AG09319 (cell line): ENCODE measurements at places on chromosomes 7 and 10.

DNA sequence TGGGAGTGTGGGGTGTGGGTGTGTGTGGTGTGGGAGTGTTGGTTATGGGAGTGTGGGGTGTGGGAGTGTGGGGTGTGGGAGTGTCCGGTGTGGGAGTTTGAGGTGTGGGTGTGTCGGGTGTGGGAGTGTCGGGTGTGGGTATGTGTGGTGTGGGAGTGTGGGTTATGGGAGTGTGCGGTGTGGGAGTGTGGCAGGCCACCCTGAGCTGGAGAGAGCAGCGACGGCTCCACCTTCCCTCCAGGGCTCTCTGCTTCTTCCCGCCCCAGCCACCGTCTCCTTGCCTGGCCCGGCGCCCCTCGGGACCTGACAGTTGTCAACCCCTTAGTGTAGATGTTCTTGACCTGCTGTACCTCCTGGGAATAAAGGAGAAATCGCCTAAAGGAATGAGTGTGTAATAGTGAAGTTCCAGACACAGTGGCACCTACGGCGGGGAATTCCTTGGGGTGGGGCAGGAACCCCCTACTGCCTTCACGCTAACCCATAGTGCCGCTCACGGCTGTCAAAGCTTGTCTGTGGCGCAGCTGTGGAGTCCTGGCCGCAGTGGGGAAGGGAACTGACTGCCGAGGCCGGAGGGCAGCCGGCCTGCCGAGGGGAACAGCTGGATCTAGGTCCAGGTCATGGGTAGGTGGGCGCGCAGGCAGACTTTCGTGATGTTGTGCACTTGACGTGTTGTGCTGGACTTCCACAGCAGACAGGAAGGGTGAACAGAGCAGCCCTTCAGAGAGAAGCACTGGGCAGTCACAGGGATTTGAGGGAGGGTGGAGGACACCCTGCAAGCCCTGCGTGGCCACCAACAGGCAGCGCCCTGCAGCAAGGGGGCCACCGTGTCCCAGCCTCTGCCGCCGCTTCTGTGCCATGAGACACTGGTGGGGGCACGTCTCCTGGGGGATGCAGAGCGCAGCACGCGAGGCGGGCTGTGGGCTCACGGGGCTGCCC, 49.0 kb upstream of the EN2 start:
- no peak for DNase-seq

GRCh38 chr10:110762849-110763211, 108.9 kb upstream of the PDCD4 start:
- DNase-seq = no peak

GRCh38 chr10:30011956-30012647, 47.3 kb downstream of the JCAD start:
- no peak for DNase-seq

GRCh38 chr7:42167206-42167605, 69.8 kb downstream of the GLI3 start:
- DNase-seq = no peak

DNA sequence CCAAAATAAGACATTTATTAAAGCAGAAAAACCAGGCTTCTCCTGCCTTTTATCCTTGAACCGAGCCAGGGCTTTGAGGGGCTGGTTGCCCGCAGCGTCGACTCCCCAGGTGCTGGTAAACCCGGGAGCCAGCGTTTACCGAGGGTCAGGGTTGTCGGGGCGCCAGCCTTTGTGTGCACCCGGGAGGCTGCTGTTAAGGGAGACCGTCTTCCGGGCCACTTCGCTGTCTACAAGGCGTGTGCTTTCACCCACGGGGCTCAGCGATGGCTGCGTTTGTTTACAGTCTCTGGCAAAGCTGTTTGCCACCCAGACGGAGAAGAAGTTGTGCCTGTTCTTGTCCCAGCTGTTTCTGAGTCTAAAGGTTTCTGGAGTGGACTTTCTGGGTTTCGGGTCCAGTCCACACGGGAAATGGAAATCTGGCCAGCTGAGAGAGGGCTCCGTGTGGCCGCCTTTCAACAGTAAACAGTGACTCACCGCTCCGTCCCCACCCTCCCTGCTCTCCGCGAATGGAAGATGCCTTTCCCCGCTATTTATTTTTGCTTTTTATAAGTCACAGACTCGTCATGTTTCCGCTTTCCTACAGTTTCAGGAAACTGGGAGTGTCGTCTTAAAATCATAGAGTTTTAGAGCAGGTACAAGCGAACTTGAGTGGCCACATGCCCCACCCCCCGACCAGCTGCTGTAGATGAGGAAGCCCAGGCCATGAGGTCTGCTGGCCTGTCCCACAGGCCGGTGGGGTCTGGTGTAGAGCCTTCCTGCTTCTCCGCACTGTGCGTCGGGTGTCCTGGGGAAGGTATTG, 2.2 kb downstream of the MAFK start:
- peak; percentile 70 for DNase-seq

- no peak for DNase-seq
Observed at GRCh38 chr10:121600611-121601010, 2.4 kb upstream of the FGFR2 start.

GRCh38 chr10:106722524-106722923, 442.0 kb downstream of the SORCS1 start:
- DNase-seq = no peak

GRCh38 chr7:129144095-129144833, at the start of gene TSPAN33:
Gene TSPAN33, plus strand, starts transcription at chr7:129144707. Its CDS starts 274 bp downstream, at chr7:129144981.
- peak; percentile 5 for DNase-seq

GRCh38 chr7:96415293-96415940, 93.5 kb upstream of the SLC25A13 start:
- no peak for DNase-seq

- no peak for DNase-seq
Observed at GRCh38 chr7:90569368-90569767, 26.8 kb upstream of the CDK14 start.

DNA sequence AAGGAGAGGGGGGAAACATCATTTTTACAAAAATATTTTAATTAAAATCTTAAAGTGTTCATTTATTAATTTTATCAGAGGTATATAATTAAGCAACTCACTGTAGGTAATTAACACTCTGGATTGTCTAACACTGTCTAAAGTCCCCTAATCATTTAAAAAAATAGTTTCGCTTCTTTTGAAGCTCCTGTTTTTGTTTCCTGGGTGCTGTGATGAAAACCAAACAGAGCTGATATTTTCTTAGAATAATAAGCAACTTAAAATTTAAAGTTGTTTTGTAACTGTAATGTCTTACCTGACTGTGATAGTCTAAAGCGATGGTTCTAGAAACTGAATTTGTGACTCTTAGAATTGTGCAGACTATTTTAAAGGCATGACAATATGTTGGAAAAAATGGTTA, 961.0 kb downstream of the GATA3 start:
- DNase-seq = no peak

GRCh38 chr10:126781450-126782216, 111.1 kb upstream of the C10orf90 start:
- no peak for DNase-seq

GRCh38 chr7:69691327-69691726, 93.1 kb downstream of the AUTS2 start:
- DNase-seq = no peak

DNA sequence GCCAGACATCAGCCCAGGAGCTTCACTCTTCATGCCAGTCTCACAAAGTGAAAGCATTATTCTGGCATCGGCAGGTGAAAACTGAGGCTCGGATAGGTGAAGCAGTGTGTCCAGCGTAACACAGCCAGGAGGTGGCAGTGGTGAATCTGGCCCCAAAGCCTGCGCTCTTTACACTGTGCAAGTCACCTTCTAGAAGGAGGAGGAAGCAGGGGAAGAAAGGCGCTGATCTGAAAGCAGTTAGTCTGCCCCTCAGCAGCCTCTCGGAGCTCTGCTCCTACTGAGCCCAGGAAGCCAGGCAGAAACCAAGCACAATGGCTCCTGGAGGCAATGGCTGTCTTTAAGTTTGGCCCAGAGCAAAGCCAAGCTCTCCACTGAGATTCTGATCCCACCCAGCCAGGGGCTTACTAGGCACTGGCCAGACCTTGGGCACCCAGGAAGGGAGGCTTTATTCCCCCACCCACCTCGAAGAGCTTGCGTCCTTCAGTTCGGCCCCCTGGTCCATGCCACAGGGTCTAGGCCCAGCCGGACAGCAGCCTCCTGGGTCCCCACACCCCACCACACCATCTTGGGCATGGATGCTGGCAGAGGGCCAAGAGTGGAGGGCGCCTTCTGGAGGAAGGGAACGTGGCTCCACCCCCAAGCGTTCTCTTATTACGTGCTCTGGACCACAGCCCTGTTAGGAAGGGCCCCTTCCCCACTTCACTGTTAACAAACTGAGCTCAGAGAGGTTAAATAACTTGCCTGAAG, 104.5 kb downstream of the GRID1 start:
- no peak for DNase-seq

DNA sequence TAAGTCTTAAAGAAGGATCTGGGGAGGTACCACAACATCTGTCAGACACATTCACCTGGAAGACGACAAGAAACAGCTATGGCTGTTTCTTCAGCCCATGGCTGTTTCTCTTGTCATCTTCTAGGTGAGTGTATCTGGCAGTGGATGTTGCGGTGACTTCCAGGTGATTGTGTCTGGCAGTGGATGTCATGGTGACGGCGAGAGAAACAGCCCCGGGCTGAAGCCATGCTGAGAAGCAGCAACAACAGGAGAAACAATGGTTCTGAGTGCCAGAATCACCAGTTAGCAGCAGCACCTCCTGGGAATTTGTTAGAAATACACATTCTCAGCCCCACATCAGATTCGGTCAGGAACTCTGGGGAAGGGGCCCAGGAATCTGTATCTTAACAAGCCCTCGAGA, 68.6 kb upstream of the SYPL1 start:
- DNase-seq = no peak

DNA sequence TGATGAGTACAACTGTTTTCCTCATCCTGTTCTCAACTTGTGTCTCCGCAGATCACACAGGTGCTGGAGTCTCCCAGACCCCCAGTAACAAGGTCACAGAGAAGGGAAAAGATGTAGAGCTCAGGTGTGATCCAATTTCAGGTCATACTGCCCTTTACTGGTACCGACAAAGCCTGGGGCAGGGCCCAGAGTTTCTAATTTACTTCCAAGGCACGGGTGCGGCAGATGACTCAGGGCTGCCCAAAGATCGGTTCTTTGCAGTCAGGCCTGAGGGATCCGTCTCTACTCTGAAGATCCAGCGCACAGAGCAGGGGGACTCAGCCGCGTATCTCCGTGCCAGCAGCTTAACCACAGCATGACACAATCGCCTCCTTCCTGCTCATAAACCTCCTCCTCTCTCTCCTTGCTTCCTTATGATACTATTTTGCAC, 126.7 kb upstream of the PRSS58 start:
- DNase-seq = peak; percentile 14
